HT-29 (cell line): ENCODE measurements at places on chromosomes 1 and 21.

GRCh38 chr1:201295346-201295745, 12.0 kb downstream of the PKP1 start:
- DNase-seq, result no peak

DNA sequence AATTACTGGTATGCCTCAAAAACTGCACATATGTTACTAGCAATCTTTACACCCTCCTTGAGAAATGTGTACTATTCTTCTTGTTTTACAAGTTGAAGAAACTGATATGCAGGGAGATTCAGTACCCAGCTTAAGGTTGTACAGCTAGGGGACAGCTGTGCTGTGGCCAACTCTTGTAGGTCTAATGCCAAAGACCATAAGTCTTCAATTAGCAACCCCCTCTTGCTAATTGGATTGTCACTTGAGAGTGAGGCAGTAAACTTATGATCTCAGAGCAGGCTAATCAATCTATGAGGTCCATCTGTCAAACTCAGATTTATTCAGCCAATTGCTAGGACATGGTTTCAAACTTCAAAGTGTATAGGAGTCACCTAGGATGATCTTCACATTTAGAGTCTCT, 492.0 kb upstream of the USP24 start:
- no peak for DNase-seq

DNA sequence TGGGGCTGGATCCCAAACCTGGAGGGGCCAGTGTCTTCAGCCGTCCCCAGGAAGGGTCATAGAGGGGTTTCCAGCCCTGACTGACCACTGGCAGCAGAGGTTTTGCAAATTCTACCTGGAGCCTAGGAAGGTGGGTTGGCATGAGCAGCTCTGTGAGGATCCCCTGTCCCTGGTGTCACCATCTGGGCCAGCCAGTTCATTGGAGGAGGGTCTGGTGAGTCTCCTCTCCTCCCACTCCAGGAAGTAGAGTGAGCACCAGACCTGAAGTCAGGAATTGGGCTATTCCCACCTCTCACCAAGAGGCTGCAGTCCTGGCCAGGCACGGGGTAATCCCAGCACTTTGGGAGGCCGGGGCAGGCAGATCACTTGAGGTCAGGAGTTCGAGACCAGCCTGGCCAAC, 57.4 kb downstream of the UBIAD1 start:
- DNase-seq, result no peak

DNA sequence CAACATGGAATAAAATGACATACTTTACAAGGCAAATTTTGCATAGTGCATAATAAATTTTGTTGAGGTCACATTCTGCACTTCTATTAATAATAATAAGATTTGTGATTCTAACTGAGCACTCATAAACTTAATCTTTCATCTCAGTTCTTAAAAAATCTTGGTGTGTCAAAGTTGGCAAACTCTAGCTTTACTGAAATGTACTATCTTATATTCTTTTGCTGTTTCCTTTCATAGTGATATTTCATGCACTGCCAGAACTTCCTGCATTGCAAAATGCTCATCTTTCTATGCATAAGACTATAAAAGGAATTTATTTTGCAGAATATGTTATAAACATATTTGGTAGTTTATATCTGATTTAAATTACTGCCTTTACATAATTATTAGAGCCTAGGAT, 797.6 kb downstream of the ADGRL2 start:
- DNase-seq, result no peak

- DNase-seq, result peak; percentile 71
Measured at GRCh38 chr1:29197590-29197924, 15.9 kb upstream of the SRSF4 start.

DNA sequence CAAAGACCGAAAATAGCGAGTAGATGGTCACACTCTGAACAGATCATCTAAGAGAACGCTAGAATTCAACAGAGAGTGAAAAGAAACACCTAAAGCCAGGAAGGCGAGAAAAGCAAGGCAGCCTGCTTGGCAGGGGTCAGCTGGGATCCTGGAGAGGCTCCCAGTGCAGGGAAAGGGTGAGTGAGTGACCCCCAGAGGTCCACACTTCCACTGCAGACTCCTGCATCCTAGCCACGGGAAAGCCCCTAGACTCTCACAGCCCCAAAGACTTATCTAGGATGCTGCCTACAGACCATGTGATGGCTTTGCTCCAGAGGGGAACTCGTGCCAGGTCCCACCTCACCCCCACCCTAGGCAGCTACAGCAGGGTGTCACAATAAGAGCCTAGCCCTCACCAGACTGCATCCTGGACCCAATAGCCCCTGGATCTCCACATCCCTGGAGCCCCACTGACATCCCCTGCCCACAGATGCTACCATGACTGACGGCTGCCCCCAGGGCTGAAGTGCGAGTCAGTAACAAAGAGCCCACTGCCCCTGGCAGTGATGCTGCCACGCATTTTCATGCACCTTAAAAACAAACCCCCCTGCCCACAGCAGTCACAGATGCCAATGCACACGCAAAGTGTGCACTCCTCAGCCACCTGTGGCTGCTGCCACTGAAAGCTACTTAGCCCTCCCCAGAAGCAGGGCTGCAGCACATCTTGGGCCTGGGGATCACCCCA, 62.2 kb downstream of the PSMG1 start:
- no peak for DNase-seq

GRCh38 chr1:224274970-224275626, 54.9 kb downstream of the NVL start:
- no peak for DNase-seq

DNA sequence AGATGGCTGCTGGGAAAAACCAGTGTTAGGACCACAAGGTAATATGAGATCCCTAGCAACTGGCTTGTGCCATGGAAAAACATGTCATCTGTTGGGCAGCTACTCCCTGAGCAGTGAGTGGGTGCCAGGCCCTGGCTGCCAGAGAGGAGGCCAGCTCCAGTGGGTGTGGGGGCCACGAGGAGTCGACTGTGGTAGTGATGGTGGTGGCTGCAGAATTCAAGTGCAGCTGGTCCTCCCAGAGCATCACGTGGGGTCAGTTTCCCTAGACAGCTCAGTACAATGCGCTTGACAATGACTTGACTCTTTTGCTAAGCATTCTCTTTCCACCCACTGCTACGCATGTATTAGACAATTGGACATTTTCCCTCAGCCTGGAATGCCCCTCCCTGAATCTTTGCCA, 14.5 kb upstream of the CDC42 start:
- no peak for DNase-seq

GRCh38 chr1:53646732-53647131, 92.2 kb downstream of the GLIS1 start:
- DNase-seq, result no peak

GRCh38 chr1:219171192-219171935, 2.3 kb upstream of the LYPLAL1 start:
- DNase-seq, result no peak

- no peak for DNase-seq
Measured at GRCh38 chr1:150808121-150808520, at the start of gene CTSK. CTSK (minus strand) TSS chr1:150808260; CDS start chr1:150806805, 1,455 bp downstream.

- no peak for DNase-seq
Measured at GRCh38 chr1:25021591-25022215, 91.6 kb upstream of the RUNX3 start.
